ENCODE measurements at places on chromosomes 3 and 15.
A peak's percentile ranks its signal among the peaks of the same experiment; 100 is the strongest.

DNA sequence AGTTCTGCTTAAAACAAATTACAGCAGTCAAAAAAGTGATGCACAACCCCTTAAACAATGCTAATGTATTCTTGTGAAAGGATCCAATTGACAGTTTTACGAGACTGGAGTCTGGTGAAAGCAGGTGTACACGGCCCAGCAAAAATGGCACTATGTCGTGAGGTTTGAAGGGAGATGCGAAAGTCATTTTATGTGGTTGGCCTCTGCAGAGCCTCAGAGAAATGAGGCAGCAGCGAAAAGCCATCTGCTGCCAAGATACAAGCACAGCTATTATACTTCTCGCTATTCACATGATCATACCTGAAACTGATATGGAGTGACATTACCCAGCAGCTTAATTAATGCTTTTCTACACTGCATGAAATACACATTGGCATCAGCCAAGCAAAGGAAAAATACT lies 36.4 kb downstream of the MECOM start:
- DNase-seq = no peak

GRCh38 chr3:143595456-143596077 lies 252.7 kb downstream of the SLC9A9 start:
- DNase-seq = no peak

- DNase-seq = no peak
Observed at GRCh38 chr15:100438570-100438969, 90.2 kb downstream of the CERS3 start.

GRCh38 chr15:47414207-47414606 lies 303.1 kb upstream of the SEMA6D start:
- no peak for DNase-seq

- DNase-seq = no peak
Observed at GRCh38 chr3:525415-525814, 328.9 kb downstream of the CHL1 start.

- no peak for DNase-seq
Observed at GRCh38 chr15:29651476-29652233, 170.6 kb downstream of the TJP1 start.

GRCh38 chr15:74630284-74631086 lies 14.8 kb downstream of the CLK3 start:
- no peak for DNase-seq

- no peak for DNase-seq
Observed at GRCh38 chr3:162285259-162285658, 788.7 kb downstream of the OTOL1 start.

GRCh38 chr15:47616876-47617275 lies 100.4 kb upstream of the SEMA6D start:
- DNase-seq = no peak

DNA sequence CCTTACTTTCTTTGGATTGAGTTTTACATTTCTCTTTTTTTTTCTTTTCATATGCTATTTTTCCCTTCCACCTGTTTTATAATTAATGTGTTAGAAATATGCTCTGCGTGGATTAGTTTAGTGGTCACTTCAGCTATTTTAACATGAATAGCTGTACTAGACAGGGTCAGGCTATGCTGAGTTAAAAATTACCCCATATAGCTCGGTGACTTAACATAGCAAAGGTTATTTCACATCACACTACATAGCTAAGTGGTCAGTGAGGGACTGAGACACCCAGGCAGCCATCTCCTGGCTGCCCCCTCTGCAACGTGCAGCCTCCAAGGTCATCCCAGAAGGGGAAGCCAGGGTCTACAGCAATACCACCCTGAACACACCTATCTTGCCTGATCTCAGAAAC lies 46.9 kb upstream of the KIF23 start:
- DNase-seq = no peak

DNA sequence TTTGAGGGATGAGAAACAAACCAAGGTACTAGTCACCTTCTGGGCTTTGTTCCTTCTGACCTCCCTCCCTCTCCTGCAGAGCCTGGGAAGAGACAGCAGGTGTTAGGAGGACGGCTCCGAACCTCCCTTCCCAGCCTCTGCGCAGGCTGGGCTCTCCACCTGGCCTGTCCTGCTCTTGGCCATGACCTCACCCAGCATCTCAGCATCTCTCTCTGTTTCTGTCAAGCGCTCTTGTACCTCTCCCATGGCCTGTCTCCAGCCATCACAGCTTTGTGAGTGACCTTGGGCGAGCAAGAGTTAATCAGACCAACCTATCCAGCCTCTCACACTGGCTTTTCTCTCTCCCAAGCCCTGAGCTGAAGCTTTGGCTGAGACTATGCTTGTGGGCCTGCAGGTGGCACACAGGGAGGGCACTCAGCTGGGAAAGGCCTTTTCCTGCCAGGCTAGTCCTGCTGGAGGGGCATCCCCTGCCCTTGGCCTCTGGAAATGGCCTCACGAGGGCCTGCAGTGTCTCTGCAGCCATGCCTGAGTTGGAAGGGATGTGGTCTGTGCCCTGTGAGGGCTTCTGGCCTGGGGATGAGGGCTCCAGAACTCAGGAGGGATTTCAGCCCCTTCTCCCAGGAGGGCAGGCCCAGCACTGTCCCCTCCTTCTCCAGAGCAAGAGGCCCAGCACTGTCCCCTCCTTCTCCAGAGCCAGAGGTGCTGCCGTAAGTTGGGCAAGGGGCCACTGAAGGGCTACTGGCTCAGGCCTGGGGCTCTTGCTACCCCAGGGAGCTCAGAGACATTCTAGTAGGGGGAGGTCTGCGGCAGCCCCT lies 2.1 kb downstream of the CHST13 start:
- DNase-seq = no peak

GRCh38 chr15:69531665-69532027 lies 79.0 kb downstream of the RPLP1 start:
- DNase-seq = no peak

GRCh38 chr3:132605374-132605792 lies 8.3 kb downstream of the ACKR4 start:
- DNase-seq = no peak

- DNase-seq = peak; percentile 25
Observed at GRCh38 chr3:19891740-19892139, 42.3 kb downstream of the EFHB start.
